ENCODE measurements at places on chromosomes 5 and 9.

- DNase-seq = no peak
These were observed 673.2 kb downstream of the CDH18 start for GRCh38 chr5:19314840-19315239.

GRCh38 chr9:94553029-94553938 is 1.6 kb upstream of the PCAT7 start:
- DNase-seq = no peak

GRCh38 chr9:17342696-17343095 is 207.9 kb downstream of the CNTLN start:
- DNase-seq = no peak

- DNase-seq = no peak
These were observed 12.6 kb upstream of the SPARC start for GRCh38 chr5:151699071-151699901.

- DNase-seq = no peak
These were observed 1049.0 kb downstream of the PTPRD start for GRCh38 chr9:9563817-9564216.

- DNase-seq = no peak
These were observed 94.2 kb upstream of the S1PR3 start for GRCh38 chr9:88897081-88897480.

DNA sequence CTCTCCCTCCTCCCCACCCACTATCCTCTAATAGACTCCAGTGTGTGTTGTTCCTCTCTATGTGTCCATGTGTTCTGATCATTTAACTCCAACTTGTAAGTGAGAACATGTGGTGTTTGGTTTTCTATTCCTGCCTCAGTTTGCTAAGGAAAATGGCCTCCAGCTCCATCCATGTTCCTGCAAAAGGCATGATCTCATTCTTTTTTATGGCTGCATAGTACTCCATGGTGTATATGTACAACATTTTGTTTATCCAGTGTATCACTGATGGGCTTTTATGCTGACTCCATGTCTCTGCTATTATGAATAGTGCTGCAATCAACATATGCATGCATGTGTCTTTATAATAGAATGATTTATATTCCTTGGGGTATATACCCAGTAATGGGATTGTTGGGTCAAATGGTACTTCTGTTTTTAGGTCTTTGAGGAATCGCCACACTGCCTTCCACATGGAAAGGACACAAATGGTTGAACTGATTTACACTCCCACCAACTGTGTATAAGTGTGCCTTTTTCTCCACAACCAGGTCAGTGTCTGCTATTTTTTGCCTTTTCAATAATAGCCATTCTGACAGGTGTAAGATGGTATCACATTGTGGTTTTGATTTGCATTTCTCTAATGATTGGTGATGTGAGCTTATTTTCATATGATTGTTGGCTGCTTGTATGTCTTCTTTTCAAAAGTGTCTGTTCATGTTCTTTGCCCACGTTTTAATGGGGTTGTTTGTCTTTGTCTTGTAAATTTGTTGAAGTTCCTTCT is 96.5 kb upstream of the DAB2 start:
- DNase-seq = no peak

DNA sequence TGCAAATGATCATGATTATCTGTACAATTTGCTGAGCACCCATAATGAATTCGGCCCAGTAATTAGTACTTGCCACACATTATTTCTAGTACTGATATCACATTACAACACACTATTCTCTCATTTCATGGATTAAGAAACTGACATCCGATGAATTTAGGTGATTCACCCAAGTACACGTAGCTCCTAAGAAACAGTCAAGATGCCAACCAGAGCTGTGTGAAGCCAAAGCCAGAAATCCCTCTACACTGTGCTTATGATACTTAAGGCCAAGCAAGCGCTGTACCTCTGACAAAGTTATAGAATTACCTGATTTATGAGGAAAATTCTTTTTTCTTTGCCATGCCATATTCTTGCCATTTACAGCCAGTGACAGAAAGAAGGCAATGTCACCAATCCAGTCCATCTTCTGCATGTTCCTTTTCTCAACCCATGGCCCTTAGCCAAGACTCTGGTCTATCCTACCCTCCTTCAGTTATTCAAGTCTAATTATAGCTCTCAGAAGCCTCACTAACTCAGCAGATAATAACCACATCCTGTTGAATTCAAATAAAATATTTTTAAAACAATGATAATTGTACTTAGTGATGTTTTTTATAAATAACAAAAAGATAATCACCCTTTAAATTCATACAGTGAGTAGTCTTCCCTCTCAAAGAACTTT is 74.3 kb upstream of the PTGER4 start:
- no peak for DNase-seq

- no peak for DNase-seq
These were observed 61.8 kb upstream of the SNX2 start for GRCh38 chr5:122713041-122713440.

DNA sequence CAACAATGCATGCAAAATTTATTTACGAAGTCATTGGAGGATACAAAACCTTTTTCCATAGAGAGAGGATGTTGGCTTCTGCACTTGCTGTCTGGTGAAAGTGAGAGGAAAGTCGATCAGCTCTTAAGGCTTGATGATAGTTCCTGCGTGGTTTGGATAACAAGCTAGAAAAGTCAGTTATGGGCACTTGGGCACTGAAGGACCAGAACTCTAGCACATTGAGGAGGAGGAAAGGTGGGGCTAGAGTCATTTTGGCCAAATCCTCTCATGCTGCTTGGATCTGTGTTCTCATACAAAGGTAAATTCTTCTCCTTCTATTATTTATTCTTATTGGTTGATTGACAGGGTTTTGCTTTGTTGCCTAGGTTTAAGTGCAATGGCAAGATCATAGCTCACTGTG is 245.9 kb upstream of the ADAMTSL1 start:
- no peak for DNase-seq

- DNase-seq = no peak
These were observed 650.3 kb downstream of the CCDC171 start for GRCh38 chr9:16202914-16203728.

DNA sequence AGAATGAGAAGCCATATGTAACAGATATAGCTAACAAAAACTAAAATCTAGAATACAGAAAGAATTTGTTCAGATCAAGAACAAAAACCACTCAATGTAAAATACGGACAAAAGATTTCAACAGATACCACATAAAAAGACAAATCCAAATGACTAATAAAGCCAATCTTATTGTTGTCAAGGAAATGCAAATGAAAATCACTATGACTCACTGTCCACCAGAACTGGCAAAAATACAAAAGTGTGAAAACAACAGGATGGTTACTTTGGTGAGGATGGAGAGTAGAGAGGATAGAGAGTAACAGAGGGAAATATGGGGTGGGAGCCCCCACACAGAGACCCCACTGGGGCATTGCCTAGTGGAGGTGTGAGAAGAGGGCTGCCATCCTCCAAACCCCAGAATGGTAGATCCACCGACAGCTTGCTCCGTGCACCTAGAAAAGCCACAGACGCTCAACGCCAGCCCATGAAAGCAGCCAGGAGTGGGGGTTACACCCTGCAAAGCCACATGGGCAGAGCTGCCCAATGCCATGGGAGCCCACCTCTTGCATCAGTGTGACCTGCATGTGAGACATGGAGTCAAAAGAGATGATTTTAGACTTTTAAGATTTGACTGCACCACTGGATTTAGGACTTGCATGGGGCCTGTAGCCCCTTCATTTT is 15.2 kb upstream of the RHOBTB3 start:
- no peak for DNase-seq

DNA sequence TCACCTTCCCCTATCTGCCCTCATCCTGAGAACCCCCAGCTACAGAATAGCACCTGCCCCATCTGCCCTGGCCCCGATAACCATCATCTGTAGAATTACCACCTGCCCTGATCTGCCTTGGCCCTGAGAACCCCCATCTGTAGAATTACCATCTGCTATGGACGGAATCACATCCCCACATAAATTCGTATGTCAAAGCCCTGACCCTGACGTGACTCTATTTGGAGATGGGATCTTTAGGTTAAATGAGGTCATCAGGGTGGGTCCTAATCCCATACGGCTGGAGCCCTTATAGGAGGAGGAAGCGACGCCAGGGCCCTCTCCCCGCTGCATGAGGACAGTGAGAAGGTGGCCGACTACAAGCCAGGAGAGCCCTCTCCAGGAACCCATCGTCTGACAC is 32.6 kb downstream of the SARDH start:
- DNase-seq = no peak

DNA sequence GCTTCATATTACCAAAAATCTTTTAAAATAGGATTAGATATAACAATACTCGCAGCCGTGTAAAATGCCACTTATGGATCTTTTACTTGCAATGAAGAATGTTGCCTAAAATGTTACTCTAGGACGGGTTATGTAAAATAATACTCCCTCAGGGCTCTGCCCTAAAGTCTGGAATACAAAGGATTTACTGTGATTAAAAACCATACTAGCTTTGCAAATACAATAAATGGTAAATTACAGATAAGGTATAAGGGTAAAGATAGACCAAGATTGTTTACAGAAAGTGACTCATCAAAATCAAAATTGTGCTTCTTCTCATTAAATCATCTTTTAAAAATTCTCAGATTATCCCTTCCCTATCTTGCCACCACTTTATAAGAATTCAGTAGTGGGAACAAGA is 163.6 kb downstream of the MEF2C start:
- no peak for DNase-seq

GRCh38 chr5:14900693-14901461 is 29.3 kb upstream of the ANKH start:
- no peak for DNase-seq

DNA sequence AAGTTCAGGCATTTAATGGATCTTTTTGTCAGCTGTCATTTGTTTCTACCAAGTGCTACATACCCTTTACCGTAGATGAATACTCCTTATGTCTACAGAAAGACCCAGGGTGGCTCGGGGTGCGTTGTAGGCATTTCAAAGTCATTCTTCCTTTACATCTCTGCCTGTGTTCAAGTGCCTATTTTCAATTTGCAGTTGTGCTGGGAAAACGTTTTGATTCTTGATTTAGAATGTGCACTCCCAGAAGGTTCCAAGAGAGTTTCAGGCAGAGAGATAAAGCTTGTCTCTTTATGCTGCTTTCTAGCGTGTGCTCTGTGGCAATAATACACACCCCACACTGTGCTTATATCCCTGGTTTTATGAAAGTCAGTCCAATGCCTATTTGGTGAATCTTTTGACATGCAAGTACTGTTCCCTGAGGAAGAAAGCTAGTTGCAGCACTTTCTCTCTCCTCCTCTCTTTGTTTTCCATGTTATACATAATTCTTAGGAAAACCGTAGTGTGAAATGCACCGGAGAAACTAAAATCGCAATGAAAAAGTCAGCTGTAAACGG is 828.1 kb upstream of the ZNF608 start:
- DNase-seq = no peak

- DNase-seq = peak; percentile 38
These were observed 79.8 kb downstream of the MROH2B start for GRCh38 chr5:40991168-40991980.

Data from liver (tissue), 10 donors.